Stimulated activated CD4-positive, alpha-beta T cell treated with anti-CD3 and anti-CD28 coated beads, Interleukin-4, amount 100 ng/mL, for 4 hours (primary cell): ENCODE measurements at places on chromosomes 11 and 22.

GRCh38 chr11:118744046-118744445 is 46.9 kb downstream of the DDX6 start:
- no peak for DNase-seq

- DNase-seq, result no peak
These were observed 137.9 kb downstream of the DCDC1 start for GRCh38 chr11:31231601-31232000.

GRCh38 chr11:57349491-57350274 is 11.5 kb downstream of the P2RX3 start:
- DNase-seq, result peak; percentile 64

DNA sequence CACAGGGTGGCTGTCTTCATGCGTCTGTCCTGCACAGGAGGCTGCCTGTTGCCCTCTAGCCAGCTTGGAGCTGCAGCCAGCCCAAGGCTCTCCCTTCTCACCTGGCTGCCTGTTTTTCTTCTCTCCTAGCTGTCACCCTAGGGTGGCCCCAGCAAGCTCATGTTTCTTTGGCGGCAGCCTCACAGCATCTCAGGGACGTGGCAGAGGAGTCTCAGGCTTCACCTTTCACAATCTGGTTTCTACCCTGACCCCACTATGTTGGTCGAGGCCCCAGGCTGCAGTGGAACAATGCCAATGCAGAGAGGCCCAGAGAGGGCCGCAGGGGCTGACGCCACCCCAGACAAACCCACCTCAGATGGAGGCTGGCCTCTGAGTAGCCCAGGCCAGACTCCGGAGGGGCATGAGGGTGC is 2.5 kb upstream of the CLDN5 start:
- no peak for DNase-seq

GRCh38 chr22:29741926-29742325 is 22.1 kb downstream of the CABP7 start:
- no peak for DNase-seq

- DNase-seq, result no peak
These were observed 51.1 kb downstream of the CHRDL2 start for GRCh38 chr11:74680035-74680671.

GRCh38 chr11:130211781-130212401 is 52.3 kb downstream of the ST14 start:
- no peak for DNase-seq

DNA sequence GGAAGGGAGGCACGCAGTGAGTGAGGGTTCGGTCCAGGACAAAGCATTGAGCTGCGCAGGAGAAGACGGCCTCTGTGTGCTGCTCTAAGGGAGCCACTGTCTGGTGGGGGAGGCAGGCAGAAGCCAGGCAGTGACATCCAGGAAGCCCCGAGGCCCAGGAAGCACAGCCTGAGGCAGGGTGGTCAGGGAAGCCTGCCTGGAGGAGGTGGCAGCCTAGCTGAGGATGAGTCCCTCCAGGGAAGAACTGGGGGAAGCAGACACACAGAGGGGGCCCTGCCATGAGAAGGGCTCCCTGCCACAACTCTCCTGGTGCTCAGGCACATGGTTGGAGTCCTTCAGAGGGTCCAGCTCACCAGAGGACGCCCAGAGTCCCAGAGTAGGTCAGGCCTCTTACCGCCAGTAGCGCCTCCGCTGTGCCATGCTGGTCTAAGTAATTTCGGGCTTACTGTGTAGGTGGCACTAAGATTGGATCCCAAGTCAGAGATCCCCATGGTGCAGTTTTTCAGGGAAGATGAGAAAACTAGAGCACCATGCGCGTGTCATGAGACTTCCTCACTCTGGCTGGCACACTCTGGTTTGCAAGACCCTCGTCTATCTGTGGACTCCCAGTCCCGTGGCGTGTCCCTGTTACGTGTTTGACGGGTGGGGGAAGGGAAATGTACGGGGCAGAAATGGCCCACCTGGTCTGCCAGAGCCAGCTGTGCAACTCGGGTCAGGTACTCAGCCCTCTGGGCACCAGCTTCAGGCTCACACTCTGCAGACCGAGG is 887.2 kb downstream of the BRD1 start:
- DNase-seq, result no peak

DNA sequence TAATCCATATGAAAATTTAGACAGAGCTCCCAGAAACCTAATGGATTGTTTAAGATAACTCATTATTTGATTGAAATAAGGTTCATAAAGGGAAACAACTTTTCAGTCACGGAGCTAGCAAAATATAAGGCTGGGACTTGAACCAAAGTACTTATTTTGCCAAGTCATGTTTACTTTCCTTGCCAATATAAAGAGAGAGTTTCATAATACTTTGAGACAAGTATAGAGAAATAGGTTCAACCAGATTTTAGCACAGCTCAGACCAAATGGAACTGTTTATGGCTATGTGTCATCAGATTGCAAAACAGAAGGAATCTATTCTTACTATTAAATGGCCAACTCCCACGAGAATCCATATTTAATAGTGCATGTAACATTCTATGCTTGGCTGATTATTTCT is 1517.5 kb upstream of the TENM4 start:
- DNase-seq, result no peak

GRCh38 chr22:31143537-31143936 is 3.2 kb upstream of the PLA2G3 start:
- no peak for DNase-seq

DNA sequence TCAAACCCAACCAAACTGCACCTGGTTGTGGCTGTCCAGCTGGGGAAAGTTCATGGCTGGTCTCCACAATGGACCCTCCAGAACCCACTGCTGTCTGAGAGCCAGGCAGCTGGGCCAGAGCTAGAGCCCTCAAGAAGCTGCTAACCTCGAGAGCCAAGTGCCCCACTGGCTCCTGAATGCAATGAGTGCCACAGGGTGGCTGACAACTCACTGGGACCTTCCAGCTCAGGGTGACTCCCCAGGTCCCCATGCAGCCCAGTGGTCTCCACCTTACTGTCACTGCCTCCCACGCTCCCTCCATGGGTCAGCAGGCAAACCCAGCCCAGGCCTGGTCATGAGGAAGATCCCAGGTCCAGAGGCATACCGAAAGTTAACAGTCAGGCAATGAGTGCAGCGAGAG is 8.0 kb upstream of the CHST1 start:
- no peak for DNase-seq

DNA sequence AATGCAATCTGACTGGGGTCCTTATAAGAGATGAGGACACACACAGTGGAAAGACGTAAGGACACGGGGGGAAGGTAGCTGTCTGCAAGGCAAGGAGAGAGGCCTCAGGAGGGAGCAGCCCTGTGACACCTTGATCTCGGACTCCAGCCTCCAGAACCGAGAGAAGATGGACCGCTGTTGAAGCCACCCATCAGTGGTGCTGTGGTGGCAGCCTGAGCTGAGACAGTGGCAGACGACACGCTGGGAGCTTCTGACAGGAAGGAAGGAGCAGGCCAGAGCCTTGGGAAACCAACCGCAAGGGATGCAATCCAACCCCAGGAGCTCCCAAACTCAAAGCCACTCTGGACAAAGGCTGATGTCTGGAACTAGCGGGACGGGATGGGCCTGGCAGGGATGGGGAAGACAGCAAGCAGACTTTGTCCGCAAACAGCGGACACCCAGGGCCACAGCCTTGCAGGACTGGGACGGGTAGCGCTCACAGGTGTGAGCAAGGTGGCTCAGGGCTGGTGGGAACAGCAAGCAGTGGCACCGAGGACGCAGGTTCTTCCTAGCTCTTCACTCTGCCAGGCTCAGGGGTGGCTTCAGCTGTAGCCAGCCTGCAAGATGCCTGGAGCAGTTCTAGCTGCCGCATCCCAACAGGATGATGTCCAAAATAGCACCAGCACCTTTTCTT is 10.9 kb downstream of the LTO1 start:
- no peak for DNase-seq

DNA sequence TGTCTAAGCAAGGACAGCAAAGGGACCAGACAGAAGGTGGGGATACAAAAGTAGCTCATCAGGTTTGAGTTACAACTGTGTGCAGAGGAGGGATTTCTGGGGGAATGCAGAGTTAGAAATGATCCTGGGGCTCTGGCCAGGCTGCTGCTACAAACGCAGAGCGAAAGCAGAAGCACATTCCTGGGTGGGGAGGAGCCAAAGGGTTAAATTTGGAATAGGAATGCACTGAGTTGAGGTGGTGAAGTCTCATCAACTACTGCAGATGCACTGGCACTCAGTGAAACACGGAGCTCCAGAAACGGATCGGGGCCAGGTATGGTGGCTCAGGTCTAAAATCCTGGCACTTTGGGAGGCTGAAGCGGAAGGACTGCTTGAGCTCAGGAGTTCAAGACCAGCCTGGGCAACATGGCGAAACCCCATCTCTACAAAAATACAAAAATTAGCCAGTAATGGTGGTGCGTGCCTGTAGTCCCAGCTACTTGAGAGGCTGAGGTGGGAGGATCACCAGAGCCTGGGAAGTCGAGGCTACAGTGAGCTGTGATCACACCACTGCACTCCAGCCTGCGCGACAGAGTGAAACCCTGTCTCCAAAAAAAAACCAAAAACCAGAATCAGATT is 3.2 kb downstream of the CHKA start:
- DNase-seq, result no peak

DNA sequence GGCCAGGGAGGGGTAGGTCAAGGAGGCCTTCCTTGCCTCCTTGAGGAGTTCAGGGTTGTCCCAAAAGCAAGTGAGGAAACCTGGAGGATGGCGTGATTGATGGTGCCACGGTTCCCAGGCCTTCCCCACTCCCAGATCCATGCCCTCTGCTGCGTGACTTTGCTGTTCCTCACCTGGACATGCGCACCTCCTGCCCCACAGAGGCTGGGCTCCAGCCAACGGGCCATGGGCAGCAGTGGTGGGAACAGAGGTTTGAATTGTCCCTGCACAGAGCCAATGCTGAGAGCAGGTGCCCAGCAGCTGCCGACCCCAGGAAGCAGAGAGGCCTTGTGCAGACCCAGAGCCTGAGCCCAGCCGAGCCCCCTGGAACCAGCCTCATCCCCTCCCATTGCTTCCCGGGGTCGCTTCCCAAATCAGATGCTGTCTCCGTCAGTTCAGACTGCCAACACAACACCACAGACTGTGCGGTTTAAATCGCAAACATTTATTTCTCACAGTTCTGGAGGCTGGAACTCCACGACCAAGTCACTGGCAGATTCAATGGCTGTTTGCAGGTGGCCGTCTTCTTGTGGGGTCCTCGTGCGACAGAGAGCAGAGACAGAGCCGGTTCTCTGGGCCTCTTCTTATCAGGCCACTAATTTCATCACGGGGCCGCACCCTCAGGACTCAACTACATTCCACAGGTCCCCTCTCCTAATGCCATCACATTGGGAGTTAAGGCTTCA is 6.2 kb upstream of the LINC01488 start:
- no peak for DNase-seq

DNA sequence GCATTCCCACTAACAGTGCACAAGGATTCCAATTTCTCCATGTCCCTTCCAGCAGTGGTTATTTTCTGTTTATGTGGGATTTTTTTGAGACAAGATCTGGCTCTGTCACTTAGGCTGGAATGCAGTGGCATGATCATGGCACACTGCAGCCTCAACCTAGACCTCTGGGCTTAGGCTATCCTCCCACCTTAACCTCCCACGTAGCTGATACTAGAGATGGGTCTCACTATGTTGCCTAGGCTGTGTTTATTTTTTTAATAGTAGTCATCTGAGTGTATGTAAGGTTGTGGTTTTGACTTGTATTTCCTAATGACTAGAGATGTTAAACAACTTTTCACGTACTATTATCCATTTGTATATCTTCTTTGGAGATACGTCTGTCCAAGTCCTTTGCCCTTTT is 74.6 kb downstream of the KCNQ1OT1 start:
- no peak for DNase-seq

DNA sequence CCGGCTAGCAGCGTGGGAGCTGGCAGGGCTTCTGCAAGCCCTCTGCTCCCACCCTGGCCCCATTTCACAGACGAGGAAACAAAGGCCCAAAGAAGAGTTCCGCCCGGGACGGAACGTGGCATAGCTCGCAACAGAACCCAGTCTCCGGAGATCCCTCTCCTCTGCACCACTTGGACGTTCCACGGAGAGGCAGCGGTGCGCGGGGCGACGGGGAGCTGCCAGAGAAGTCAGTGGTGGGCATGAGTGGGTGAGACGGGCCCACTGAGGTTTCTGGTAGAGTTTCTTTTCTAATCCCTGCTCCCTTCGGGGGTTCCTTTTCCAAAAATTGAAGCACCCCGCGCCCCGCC is 554 bp upstream of the NECTIN1 start:
- no peak for DNase-seq

DNA sequence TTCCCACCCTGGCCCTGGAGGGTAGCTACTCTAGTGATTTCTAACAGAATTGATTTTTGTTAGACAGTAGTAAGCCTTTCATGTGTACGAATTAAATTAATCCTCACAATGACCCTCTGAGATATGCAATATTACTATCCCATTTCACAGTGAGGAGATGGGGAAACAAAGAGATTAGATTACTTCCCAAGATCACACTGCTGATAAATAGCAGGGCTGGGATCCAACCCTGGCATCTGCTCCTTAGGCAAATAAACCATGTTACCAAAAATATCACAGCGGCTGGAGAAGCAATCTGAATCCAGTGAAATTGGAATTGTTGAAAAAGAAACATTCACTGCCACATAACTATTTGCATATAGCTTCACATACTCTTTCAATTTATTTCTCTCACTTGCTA is 12.8 kb upstream of the CAVIN3 start:
- no peak for DNase-seq

GRCh38 chr11:8839957-8840945 is 70.7 kb upstream of the AKIP1 start:
- peak; percentile 9 for DNase-seq

GRCh38 chr22:43126501-43127165 is 16.1 kb downstream of the BIK start:
- no peak for DNase-seq

GRCh38 chr22:43796567-43796966 is 15.5 kb downstream of the EFCAB6 start:
- no peak for DNase-seq

DNA sequence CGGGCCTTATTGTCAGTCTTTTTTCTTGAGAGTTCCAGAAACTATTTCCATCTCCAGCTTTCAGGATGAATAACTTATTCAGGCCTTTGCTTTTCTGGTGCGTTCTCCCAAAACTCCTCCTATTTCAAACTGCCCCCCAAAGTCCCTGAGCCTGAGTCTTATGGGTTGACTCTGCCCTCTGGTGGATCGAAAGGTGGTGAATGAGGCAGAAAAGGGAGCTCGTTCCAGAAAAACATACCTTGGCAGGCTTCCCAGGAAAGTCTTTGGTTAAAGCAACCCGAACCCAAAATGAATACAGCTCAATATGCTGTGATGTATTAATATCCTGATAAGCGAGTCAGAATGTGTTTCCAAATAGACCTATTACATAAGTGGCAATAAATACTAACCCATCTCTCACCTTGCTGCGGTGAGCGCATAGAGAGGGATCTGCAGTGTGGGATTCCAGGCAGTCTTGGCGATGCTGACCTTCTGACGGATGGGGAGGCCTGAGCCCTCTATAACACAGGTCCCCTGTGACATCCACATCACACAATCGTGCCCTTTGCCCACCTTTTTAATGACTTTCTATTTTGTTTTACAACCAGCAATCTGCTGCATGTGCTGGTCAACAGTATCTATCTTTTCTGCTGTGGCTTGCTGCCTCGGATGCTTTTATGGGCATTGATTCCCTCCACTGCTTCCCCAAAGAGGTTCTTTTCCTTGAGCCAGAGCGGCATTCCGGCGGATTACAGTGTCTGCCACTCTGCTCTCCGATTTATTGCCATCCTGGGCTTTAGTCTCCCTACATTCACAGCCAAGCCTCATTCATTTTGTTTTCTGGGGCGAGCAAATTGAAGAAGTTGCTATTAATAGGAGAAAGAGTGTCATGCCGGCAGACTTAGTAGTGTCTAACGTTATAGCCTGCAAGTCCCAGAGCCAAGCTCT is 756.8 kb downstream of the NTM start:
- no peak for DNase-seq
